Esophagus squamous epithelium (tissue), 5 donors: ENCODE measurements at places on chromosomes 16 and 17. TPM values are rescaled to one million over a fixed set of nuclear protein-coding genes. Genes with fewer than 3 reads are reported as not detected.

CYBA gene
- 121 TPM for total RNA-seq

NPTX1 gene
- total RNA-seq: 0.15 TPM

HAP1 gene
- total RNA-seq: 0.94 TPM

UMOD gene
- total RNA-seq: not detected

TMEM204 gene
- total RNA-seq: 32.4 TPM

MC1R gene
- 3.4 TPM for total RNA-seq

PLA2G10 gene
- total RNA-seq: not detected

CA5A gene
- not detected for total RNA-seq

PYY gene
- total RNA-seq: not detected

CDK5R1 gene
- total RNA-seq: 12.1 TPM

RNF157 gene
- total RNA-seq: 0.26 TPM

KRTAP4-9 gene
- not detected for total RNA-seq

MRPL12 gene
- 85.1 TPM for total RNA-seq

KDM6B gene
- 8.0 TPM for total RNA-seq

SMIM36 gene
- not detected for total RNA-seq

COG4 gene
- total RNA-seq: 40.3 TPM

ATP2C2 gene
- 2.8 TPM for total RNA-seq

CACNG5 gene
- total RNA-seq: not detected

PRR29 gene
- total RNA-seq: not detected

SRCIN1 gene
- 1.1 TPM for total RNA-seq

AXIN2 gene
- 9.1 TPM for total RNA-seq

CACNG1 gene
- total RNA-seq: not detected

ADGRG3 gene
- 1.5 TPM for total RNA-seq

NAGPA gene
- total RNA-seq: 34.7 TPM

KRT28 gene
- not detected for total RNA-seq

GRAP gene
- 1.1 TPM for total RNA-seq

NPIPA5 gene
- 1.9 TPM for total RNA-seq

KRTAP2-1 gene
- total RNA-seq: not detected
